Naive B cell (primary cell): ENCODE measurements at places on chromosomes 13 and 19. TPM values are rescaled to one million over a fixed set of nuclear protein-coding genes. Genes with fewer than 3 reads are reported as not detected.

GRCh38 chr13:42066542-42066941 is 18.1 kb downstream of the DGKH start:
- no peak for DNase-seq
- H3K27me3 ChIP-seq = no peaks in the 10 kb centered on the region
- no peak overlapping the region for H3K4me3 ChIP-seq
- H3K4me1 ChIP-seq = no peaks in the 10 kb centered on the region
- no peak overlapping the region for H3K27ac ChIP-seq

GRCh38 chr19:14674764-14675163 is at the start of gene ADGRE3:
ADGRE3 (minus strand) TSS chr19:14674844; CDS start chr19:14674770, 74 bp downstream.
- no peaks in the 10 kb centered on the region for H3K27me3 ChIP-seq
- peaks cover 27% of the 10 kb centered on the region for H3K4me1 ChIP-seq
- no peaks in the 10 kb centered on the region for H3K36me3 ChIP-seq
- H3K4me3 ChIP-seq = peak within 1 kb of the TSS; percentile 21

GRCh38 chr13:27182844-27183497 is 11.4 kb upstream of the USP12 start:
- DNase-seq = no peak
- peaks cover 6% of the 10 kb centered on the region for H3K4me1 ChIP-seq
- H3K27ac ChIP-seq = no peak overlapping the region
- no peak overlapping the region for H3K4me3 ChIP-seq
- H3K27me3 ChIP-seq = no peaks in the 10 kb centered on the region

DNA sequence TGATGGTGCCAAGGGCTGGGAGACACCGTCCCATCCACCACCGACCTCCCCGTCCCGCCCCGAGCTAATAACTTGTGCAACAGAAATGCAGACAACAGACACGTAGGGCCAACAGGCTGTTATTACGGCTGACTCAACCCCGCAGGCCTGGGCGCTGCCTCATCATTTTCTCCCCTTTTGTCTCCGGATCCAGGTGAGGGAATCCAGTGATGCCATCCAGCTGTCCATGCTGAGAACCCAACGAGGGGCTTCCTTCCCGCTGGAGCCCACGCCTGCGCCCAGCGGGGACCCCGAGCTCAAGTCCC is 6.4 kb upstream of the DIRAS1 start:
- H3K4me1 ChIP-seq = peaks cover 17% of the 10 kb centered on the region
- DNase-seq = no peak
- H3K4me3 ChIP-seq = no peak overlapping the region
- no peaks in the 10 kb centered on the region for H3K27me3 ChIP-seq
- H3K27ac ChIP-seq = no peak overlapping the region
- no peaks in the 10 kb centered on the region for H3K36me3 ChIP-seq

The PRKCG gene
- not detected for polyA plus RNA-seq

The ATP4A gene
- not detected for polyA plus RNA-seq
